ENCODE measurements at places on chromosomes 2 and 18.

DNA sequence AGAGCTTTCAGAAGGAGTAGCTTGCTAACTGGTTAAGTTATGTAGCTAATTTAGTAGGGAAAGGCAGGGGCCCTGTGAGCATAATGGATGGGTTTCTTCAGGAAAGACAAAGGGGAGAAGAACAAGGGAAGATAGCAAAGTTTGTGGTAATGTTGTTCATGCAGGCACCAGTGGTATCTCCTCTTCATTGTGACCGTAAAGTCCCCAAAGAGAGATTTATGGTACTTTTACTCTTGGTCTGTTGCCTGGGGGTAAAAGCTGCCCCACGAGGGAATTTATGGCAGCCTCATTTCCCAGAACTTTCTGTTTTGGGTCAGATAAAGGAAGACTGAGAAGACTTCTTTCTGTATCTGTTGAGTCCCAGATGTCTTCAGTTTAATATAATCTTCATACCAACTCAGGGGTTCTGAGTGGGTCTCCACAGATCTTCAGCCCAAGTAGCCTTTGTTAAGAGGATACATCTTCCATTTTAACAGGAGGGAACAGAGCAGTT, 27.5 kb downstream of the MALT1 start:
- DNase-seq, result no peak

DNA sequence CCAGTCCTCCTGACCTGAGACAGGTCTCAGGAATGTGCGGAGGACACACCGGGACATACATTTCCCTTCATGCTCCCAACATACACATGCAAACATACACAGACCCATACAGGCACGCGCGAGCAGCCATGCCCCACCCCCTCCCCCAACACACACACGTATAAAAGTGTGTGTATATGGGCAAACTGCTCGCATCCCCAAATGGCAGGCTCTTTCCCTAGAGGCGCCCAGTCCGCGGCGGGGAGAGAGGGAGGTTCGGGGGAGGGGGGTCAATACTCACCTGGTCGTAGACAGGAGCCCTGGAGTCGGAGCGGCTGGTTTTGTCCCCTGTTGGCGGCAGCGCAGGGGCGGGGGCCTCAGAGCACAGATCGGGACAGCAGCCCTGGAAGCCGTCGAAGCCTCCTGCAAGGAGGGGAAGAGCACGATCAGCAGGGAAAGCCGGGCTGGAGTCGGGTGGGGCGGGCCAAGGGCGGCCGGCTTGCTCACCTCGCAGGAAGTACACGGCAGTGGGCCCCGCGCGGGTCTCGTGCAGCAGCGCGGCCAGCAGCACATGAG, 682 bp downstream of the DUSP2 start:
- DNase-seq, result peak; percentile 45

GRCh38 chr2:18957909-18958308, 368.5 kb upstream of the NT5C1B start:
- DNase-seq, result no peak

GRCh38 chr18:26617151-26617554, 68.8 kb upstream of the KCTD1 start:
- no peak for DNase-seq

DNA sequence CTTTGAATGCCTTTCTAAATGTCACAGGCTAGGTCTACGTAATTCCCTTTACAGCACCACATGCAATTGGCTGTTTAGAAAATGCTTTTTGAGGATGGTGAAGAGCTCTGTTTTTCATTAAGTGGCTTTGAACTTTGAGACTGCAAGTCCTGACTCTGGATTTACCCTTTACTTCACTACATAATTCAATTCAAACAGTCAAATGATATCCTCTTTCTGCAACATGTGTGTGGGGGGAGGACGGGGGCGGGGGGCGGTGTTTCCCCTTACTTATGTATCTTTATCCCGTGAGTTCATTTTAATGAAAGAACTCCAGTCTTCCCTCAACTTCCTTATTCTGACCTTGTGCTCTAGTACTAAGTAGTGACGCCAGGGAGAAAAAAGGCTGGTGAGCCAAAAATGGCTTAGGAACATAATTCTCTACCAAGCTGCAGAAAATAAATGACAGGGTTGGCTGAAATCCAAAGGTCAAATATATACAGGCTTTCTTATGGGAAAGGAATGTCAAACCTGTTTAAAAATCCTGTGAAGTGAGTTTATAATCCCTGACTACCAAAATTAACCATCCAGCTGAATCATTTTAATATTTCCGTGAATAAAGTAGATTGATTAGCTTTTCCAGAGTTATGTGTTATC, 119.6 kb downstream of the SLC8A1 start:
- no peak for DNase-seq

- DNase-seq, result no peak
Measured at GRCh38 chr2:85878719-85879370, 9.9 kb downstream of the ST3GAL5 start.

- DNase-seq, result no peak
Measured at GRCh38 chr2:194104687-194105086, 1552.3 kb upstream of the SLC39A10 start.

- no peak for DNase-seq
Measured at GRCh38 chr2:232455426-232456255, at the start of gene ALPI. ALPI (plus strand) TSS chr2:232456153; CDS start chr2:232456200, 47 bp downstream.

GRCh38 chr18:59015531-59016152, 124.0 kb upstream of the SEC11C start:
- DNase-seq, result no peak

GRCh38 chr2:239587311-239587731, 186.5 kb upstream of the HDAC4 start:
- no peak for DNase-seq

GRCh38 chr18:53268455-53268854, 928.5 kb downstream of the DCC start:
- DNase-seq, result no peak

GRCh38 chr18:75828379-75828778, 400.9 kb upstream of the SMIM21 start:
- no peak for DNase-seq

DNA sequence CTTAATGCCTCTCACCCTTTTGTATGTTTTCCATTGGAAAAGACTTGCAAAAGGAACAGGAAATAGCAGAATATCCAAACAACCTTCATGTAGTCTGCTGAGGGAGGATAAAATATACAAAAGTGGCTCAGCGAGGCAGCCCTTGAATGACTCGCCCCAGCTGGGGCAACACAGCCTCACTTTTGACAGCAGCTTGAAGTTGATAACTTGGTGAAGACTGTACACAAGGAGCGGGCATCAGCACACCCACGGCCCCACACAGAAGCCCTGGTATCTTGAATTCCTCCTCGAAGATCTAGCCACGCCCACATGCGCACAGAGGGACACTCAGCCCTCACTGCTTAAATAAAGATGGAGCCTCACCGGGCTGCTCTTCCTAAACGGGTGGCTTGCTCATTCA, 161.0 kb downstream of the IRS1 start:
- DNase-seq, result no peak

DNA sequence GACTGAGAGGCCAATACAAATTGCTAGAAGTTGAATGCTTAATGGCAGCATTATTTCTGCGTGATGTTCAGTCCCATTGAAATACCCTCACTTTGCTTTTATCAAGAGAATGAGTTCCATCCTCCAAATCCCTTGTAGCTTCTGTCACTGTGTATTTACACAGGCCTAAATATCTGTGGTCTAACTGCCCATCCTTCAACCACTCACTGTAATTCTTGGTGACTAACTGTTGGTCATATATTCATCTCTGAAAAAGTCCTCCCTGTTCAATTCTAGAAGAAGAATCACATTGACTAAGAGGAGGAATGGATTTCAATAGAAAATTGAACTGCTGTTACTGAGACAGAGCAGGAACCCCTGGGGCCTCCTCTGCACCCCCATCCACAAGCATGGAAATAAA, 74.2 kb upstream of the L3MBTL4 start:
- DNase-seq, result no peak

DNA sequence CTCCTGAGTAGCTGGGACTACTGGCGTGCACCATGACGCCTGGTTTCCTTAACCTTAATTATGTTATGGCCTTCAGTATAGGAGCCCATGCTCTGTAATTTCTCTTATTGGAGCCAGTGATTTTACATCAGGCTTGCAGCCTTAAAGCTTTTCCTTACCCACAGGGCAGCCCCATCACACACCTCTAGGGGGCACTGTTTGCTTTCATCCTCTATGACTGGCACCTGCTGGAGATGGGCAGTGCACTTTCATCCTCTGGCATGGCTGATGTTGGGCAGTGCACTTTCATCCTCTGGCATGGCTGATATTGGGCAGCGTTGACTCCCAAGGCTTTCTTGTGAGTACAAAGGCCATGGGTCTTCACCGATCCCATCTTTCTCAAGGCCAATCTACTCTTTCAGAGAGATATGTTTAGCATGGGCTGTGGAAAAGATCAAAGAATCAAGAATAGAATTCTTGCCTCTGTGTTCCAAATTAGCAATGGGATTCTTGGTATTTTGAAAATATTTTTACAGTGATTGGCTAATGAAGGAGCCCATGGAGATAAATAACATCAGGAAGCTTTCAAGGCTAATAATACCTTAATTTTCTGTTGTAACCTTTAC, 80.7 kb upstream of the MEX3C start:
- no peak for DNase-seq

DNA sequence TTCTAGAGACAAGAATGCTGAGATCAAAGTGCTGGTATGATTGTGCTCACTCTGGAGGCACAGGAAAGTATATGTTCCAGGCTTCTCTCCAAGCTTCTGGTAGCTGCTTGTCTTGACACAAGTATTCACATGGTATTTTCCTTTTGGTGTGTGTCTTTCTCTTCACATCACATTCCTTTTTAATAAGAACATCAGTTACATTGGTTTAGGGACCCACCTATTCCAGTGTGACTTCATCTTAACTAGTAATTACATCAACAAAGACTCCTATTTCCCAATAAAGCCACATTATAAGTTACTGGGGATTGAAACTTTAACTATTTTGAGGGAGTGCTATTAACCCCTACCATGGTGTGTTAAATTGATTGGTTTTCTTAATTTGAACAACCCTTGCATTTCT, 119.1 kb downstream of the FSIP2 start:
- no peak for DNase-seq

- DNase-seq, result no peak
Measured at GRCh38 chr2:54806975-54807374, 83.5 kb downstream of the EML6 start.

GRCh38 chr2:74735009-74735408, 81.0 kb downstream of the SEMA4F start:
- DNase-seq, result no peak

GRCh38 chr2:216770050-216770449, 74.7 kb upstream of the IGFBP5 start:
- no peak for DNase-seq

DNA sequence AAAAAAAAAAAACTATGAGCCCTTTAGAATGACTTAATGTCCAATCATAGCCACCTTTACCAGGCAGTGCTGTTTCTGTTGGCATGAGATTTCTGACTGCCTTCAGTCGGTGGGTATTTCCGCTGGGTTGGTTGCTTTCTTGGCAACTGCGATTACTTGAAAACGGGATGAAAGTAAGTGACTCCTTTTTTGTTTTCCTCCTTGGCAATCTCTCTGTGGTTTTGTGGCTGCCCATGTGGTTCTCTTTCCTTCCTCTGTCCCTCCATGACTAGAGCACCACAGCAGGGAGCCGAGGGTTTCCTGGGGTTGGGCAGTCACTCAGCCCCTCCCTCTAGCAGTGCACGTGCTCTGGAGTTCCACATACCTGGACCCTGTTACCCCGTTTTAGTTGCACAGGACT, 112.1 kb downstream of the KLHL29 start:
- DNase-seq, result no peak

DNA sequence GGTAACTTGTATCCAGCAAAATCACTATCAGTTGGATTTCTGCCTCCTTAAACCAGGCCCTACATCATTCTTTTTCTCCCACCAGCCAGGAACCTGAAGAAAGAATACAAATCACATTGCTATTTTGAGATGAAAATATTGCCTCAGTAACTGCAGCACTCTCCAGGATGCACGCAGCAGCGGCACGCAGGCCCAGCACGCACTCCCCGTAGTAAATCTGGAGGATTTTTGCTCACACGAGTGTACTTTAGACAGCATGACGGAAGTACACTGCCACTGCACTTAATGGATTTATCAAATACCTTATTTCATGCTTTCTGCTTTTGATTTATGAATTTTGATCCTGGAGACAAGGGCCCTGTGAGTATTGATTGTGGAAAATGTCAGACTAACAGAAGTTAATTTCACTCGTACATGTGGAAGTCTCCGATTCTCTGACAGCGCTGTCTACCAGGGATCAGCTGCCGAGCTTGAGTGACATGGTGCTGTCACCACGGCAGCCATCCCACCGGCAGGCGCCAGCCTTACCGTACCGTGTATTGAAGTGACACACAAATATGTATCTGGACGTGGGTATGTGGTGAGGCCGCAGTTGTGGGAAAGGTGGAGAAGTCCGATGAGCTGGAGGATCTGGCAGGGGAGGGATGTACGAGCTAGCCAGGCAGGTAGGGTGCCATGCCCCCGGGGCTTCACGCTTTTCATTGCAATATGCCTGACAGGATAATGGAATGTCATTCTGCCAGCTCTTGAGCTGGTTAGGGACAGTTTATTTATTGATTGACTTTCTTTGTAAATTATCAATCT, 863.7 kb downstream of the GALR1 start:
- DNase-seq, result no peak

DNA sequence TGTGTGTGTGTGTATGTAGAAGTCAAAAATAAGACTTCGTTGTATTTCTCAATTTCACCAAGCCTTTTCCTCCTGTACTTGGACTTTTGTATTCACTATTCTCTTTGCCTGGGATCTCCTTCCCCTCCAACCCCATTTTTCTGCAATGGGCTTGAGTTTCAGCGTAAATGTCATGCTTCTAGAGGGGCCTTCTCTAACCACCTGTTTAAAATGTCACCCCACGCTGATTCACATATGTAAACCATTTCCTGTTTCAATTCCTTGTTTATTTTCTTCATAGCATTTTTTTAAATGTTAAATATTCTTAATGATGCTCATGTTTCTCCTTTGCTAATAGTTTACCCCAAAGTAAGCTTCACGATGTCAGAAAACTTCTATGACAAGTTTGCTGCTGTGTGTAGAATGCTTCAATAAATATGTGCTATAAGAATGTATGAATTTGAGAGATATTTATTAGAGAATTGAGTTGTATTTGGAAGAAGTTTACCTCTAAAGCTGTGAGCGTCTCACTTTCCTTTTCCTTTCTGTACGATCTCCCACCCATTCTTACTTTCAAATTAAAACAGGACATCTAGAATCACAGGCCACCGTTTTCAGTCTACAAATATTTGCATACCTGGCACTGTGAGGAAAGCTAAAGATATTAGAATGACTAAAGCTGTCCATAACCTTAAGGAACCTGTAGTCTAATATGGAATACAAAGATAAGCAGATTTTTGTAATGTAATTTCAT, 762.4 kb downstream of the LRRTM4 start:
- no peak for DNase-seq

DNA sequence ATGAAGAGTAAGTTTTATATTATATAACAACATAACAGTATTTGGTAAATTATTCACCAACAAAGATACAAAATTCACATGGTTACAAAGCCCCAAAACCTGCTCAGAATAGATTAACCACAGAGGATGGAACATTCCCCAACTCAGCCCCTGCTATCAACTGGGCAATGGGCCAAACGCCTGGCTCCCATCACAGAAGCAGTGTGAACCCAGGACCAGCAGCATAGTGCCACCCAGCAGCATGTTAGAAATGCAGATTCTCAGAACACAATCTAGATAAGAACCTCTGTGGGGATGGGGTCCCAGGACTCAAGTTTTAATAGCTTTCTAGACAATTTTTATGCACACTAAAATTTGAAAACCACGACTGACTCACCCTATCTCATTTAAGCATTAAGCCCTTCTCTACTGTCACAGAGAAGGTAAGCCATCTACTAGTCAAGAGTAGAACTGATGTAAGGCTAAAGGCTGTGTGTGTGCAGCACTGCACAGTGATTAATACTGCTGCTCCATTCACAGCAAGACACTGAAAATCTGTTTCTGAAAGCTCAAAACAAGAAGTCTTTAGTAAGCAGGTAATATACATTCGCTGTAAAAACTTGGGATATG, 15.2 kb downstream of the AFG3L2 start:
- DNase-seq, result no peak
